ENCODE measurements at places on chromosomes 5 and 9. TPM values are rescaled to one million over a fixed set of nuclear protein-coding genes. Genes with fewer than 3 reads are reported as not detected.

- no peak for DNase-seq
- peaks cover 2% of the 10 kb centered on the region for H3K27me3 ChIP-seq
- no peaks in the 10 kb centered on the region for H3K4me1 ChIP-seq
- H3K4me3 ChIP-seq: no peak overlapping the region
These were observed 101.5 kb upstream of the SNX2 start for GRCh38 chr5:122673343-122673742.

DNA sequence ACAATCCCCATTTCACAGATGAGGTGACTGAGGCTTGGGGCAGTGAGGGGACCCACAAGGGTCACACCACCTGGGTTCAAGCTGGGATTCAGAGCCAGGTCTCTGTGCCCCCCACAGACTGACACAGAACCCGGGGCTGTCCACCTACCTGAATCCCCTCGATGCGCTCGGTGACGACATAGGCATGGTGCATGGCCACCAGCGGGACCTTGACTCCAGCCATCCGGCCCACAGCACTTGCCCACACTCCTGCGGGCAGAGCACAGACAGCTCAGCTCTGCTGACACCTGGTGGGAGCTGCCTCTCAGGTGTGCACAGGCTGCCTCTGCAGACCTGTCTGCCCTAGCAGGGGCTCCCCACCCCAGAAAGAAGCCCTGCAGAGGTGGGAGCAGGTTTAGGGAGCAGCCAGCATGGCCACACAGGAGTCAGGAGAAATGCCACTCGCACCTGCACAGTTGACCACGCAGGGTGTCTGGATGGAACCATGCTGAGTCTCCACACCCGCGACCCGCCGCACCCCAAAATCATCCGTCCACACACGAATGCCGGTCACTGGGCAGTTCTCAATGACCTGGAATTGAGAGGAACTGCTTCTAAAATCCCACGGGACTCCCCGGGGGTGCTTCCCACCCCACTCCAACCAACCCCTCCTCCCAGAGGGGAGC, 8.4 kb downstream of the SARDH start:
- H3K4me1 ChIP-seq: peaks cover 8% of the 10 kb centered on the region
- H3K4me3 ChIP-seq: no peak overlapping the region
- no peak for DNase-seq
- H3K27me3 ChIP-seq: no peaks in the 10 kb centered on the region

Gene PURA
- total RNA-seq: 19.8 TPM

DNA sequence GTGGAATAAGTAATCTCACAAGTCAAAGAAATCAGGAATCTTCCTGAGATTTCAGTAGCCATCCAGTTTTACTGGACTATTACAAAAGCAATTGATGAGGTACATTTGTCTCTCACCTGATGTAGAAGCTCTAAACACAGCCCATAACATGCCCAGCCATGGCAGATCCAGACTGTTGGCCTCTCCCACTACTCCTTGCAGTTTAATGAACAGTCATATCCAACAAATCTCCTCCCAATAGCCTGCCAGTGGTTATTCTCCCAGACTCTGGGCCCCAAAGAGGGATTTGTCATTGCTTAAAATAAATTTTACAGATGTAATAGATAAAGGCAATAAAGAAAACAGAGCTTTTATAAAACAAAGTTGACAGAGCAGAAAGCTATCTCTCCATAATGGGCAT, 80.8 kb downstream of the ZNF608 start:
- no peak overlapping the region for H3K27ac ChIP-seq
- DNase-seq: no peak
- H3K4me1 ChIP-seq: no peaks in the 10 kb centered on the region
- no peaks in the 10 kb centered on the region for H3K36me3 ChIP-seq
- H3K4me3 ChIP-seq: no peak overlapping the region

DNA sequence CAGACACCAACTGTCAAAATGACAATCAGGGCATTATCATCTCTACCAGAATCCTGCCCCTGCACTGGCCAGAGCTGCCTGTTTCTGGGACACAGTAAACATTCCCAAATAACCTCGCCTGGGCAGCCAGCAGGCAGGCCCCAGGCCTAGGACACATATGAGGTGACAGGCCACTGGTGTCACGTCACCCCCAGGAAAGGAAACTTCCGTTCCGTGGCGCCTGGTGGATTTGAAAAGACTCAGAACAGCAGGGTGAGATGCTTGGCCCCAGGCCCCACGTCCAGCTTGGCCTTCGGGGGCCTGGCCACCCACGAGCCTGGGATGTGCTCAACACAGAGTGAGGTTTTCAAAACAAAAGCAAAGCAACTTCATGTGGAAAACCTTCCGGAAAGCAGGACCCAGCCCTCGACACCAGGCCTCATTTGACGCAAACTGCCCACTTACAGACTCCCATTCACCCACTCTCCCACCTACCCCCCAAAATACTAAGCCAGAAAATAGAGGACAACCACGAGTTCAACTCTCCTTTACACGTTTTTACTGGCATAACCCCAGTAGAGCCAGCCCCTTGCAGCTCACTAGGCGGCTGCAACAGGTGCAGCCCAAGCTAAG, 1.2 kb downstream of the SEMA4D start:
- peaks cover 33% of the 10 kb centered on the region for H3K36me3 ChIP-seq
- peak overlapping the region; percentile 82 for H3K27ac ChIP-seq
- no peaks in the 10 kb centered on the region for H3K27me3 ChIP-seq
- peaks cover 70% of the 10 kb centered on the region for H3K4me1 ChIP-seq

DNA sequence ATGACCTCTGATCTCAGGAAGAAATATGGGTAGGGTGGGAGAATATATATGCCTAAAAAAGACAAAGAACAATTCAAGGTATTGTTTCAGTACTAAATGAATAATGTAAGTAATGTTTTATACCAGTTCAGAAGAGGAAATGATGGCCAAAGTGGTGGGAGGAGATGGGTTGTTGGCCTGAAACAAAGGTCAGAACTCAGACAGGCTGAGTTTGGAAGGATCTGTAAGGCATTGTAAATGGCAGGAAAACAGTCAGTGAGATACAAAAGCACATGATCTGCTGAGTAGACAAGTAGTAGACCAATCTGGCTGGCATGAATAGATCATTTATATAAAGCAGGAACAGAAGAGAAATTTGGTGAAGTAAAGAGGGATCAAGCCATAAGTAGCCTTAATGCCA, 175.8 kb upstream of the PLCXD3 start:
- DNase-seq: no peak
- no peak overlapping the region for H3K4me3 ChIP-seq
- H3K4me1 ChIP-seq: no peaks in the 10 kb centered on the region
- H3K27me3 ChIP-seq: peaks cover 20% of the 10 kb centered on the region

DNA sequence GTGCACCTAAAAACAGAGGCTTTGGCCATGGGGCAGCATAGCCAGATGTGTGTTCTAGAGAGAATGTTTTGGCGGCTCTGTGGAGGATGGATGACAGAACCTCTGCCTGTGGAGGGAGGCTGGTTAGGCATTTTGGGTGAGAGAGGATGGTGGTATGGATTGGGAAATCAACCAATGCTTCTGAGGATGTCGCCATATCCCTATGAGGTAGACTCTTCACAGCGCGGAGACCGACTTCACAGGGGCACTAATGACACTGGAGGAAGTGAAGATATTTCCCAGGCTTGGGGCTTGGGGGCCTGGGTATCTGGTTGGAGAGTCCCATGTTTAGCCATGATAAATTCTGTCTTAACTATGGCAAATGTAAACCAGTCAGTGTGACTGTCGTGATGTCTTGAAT, 140.6 kb upstream of the KLF4 start:
- H3K27ac ChIP-seq: no peak overlapping the region
- no peaks in the 10 kb centered on the region for H3K4me1 ChIP-seq
- no peaks in the 10 kb centered on the region for H3K36me3 ChIP-seq
- no peaks in the 10 kb centered on the region for H3K27me3 ChIP-seq
- no peak overlapping the region for H3K4me3 ChIP-seq

DNA sequence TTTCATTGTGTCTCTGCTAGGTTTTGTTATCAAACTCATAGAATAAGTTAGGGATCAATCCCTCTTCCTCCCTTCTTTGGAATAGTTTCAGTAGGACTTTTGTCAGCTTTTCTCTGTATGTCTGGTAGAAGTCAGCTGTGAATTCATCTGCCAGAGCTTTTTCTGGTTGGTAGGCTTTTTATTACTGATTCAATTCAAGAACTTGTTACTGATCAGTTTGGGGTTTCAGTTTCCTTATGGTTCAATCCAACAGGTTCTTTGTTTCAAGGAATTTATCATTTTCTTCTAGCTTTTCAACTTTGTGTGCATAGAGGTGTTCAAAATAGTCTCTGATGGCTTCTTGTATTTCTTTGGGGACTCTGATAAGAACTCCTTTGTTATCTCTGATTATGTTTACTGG, 221.7 kb downstream of the FGF10 start:
- no peaks in the 10 kb centered on the region for H3K27me3 ChIP-seq
- H3K4me1 ChIP-seq: no peaks in the 10 kb centered on the region
- no peak overlapping the region for H3K4me3 ChIP-seq
- no peak for DNase-seq

Measured in activated naive CD8-positive, alpha-beta T cell treated with anti-CD3 and anti-CD28 coated beads, Interleukin-2, amount 10 ng/mL, durations not matched to agents 7 days and 5 days (primary cell).